ENCODE measurements at places on chromosomes 16 and 17.

GRCh38 chr16:25835126-25835525, 143.4 kb downstream of the HS3ST4 start:
- DNase-seq, result no peak

DNA sequence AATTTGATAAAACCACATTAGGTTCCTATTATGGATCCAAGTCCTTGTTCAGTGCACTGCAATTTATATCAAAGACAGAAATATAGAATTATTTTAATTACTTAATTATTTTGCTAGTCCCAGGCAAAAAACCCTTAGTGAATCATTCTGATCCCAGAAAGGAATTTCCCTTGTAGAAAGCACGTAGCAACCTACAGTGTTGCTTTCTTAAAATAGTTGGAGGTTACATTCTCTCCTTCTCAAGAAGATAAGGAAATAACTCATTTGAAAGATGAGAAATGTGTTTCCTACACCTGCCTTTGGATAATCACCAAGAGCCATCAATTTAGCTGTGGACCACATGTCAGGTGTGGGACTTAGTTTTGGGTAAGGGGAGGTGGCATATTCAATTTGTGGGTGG, 434.9 kb downstream of the SHISA9 start:
- DNase-seq, result no peak

GRCh38 chr17:46154151-46154816, 38.9 kb downstream of the KANSL1 start:
- DNase-seq, result no peak

GRCh38 chr17:17235212-17236174, 1.5 kb downstream of the FLCN start:
- no peak for DNase-seq

GRCh38 chr16:66004699-66005098, 361.8 kb upstream of the CDH5 start:
- no peak for DNase-seq

- no peak for DNase-seq
Observed at GRCh38 chr16:59907611-59908010, 1173.5 kb upstream of the GOT2 start.

GRCh38 chr16:49849037-49849753, 6.7 kb downstream of the ZNF423 start:
- no peak for DNase-seq

DNA sequence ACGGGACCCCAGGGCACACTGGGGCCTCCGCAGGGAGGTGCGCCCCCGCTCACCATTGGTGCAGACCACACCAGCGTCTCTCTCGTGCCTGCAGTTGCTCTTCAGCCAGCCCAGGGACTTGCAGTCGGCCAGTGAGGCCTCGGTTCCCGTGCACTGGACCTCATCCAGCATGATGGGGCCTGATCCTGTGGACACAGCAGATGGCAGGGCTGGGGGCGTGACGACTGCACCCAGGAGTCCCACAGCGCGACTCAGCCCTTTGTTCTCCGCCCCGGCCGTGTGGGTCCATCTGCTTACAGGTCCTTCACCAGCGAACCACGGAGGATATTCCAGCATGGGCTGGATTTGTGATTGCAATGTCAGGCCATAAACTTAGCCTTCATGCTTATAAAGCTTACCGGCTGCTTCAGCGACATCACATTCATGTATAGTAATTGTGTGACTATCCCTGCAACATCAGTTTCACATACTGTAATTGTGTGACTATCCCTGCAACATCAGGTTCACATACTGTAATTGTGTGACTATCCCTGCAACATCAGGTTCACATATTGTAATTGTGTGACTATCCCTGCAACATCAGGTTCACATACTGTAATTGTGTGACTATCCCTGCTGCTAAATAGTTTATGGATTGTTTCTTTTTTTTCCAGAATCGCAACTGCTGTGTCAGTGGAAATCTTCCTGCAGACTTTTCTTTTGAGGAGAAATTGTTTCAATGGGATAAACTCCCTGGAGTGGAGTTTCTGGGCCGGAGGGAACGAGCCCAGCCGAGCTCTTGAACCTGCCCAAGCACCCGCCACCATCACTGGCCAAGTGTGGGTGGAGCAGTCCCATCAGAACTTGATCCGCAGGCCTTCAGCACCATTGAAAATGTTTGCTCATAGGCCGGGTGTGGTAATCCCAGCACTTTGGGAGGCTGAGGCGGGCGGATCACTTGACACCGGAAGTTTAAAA, 4.8 kb downstream of the LGALS3BP start:
- DNase-seq, result no peak

DNA sequence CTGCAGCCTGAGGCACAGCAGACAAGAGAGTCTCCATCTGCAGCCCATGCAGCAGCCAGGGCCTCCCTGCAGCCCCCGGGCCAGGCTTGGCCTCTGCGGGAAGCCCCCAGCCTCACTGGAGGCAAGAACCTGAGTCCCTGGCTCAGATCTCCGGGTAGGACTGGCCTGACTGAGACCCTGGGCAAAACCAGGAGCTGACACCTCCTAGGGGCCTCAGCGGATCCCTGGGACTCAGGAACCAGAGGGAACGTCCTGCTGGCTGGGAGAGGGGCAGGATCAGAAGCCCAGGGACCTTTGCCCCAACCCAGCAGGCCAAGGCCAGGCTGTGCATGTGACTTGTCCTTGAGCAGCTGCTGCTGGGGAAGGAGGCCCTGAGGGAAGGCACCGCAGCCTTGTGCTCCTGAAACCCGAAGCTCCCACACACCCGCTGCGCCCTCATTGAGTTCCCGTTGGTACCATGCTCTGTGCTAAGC, 1.7 kb upstream of the PRSS21 start:
- no peak for DNase-seq

DNA sequence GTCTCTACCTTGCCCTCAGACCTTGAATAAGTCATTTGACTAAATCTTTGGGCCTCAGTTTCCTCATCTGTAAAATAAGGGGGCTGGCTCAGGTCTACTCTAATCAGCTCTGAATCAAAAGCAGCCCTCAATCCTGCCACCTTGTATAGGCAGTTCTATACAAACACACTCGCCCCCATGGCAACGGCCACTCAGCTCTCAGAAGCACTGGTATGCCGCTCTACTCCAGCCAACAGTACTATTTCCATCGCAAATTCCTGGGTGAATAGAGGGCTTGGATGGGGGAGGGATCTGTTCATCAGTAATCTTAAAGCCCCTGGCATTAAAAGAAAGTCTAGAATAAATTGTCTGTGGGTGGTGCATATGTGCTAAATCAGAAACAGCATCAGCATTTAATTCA, 21.2 kb upstream of the TAOK1 start:
- no peak for DNase-seq

- no peak for DNase-seq
Observed at GRCh38 chr17:8472663-8473062, 37.0 kb downstream of the NDEL1 start.

- DNase-seq, result no peak
Observed at GRCh38 chr17:79841369-79842135, 2.3 kb upstream of the CBX4 start.

- no peak for DNase-seq
Observed at GRCh38 chr17:66296289-66296725, 6.1 kb upstream of the PRKCA start.

DNA sequence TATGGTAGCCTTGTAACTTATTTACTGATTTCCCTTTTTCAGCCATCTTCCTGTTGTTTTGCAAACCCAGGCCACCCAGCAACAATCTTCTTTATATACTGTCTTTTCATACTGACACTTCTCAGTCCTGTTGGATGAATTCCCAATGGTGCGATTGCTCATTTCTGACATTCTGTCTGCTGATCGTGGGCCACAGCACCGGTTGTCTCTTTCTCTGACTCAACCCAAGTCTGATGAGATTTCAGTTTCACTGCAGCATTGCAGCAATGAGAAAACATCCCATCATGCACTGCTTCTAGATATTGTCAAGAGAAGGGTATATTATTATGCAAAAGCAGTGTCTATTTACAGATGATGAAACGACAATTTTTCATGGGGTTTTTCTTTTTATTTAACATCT, 349.2 kb upstream of the HSBP1 start:
- DNase-seq, result no peak

GRCh38 chr16:70457446-70458166, 3.2 kb downstream of the FCSK start:
- no peak for DNase-seq

GRCh38 chr17:20128036-20128667, 119.0 kb downstream of the SPECC1 start:
- DNase-seq, result no peak

DNA sequence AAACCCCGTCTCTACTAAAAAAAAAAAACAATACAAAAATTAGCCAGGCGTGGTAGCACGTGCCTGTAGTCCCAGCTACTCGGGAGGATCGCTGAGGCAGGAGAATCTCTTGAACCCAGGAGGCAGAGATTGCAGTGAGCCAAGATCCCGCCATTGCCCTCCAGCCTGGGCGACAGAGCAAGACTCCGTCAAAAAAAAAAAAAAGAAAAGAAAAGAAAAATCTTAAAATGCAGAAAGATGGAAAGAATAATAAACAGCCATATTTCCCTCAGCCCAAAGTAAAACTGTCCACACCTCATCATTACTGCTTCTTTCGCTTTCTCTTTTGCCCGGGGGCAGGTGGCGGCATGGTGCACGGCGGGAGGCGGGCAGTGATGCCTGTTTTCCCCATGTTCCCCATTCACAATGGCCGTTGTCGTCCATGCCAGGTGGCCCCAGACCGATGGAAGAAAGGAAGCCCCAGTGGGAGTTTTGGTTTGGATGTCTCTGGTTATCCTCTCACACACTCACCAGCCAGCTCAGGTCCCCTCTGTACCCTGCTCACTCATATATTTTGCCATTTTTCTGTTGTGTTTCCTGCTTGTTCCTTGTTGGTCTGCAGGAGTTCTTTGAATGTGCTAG, 37.0 kb upstream of the PEMT start:
- DNase-seq, result peak; percentile 9

DNA sequence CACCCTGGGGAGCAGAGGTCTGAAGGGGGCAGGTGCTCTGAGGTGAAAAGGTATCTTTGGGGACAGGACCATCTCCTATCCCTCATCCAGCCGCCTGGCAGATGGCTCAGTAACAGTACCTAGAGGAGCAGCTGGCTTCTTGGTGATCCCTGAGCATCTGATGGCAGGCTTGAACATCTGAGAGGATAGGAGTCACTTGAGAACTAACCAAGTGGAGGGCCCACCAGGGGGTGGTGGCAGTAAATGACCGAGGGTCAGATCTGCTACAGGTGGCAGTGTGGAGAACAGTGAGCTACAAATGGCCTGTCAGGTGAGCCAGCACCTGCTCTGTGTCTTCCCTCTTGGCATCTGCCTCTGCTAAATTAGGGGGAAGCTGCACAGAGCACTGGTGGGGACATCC, 13.8 kb downstream of the HROB start:
- no peak for DNase-seq

GRCh38 chr16:27539120-27539519, 10.6 kb downstream of the GTF3C1 start:
- DNase-seq, result no peak

GRCh38 chr17:2990396-2990795, 73.0 kb downstream of the OR1D5 start:
- no peak for DNase-seq

GRCh38 chr17:7414837-7415236, 5.3 kb upstream of the SPEM1 start:
- no peak for DNase-seq

- no peak for DNase-seq
Observed at GRCh38 chr17:74633326-74633725, 9.8 kb upstream of the CD300E start.

GRCh38 chr17:71760062-71760720, 360.6 kb upstream of the SOX9 start:
- DNase-seq, result no peak

DNA sequence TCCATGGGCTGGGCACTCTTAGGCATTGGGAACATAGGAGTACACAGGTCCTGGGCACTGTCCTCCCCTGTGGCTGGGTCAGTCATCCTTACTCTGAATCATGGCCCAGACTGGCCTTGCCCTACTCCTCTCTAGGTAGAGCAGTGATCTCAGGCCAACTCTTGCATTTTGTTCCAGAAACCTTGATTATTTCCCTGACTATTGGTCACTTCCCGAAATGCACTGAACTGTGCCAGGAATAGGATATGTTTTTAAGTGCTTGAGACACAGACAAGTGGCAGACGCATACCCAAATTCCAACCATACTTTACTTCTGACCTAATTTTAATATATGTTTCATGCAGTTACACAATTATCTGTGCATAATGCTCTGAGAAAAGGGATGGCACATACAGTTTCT, 10.3 kb downstream of the KRABD2 start:
- no peak for DNase-seq

DNA sequence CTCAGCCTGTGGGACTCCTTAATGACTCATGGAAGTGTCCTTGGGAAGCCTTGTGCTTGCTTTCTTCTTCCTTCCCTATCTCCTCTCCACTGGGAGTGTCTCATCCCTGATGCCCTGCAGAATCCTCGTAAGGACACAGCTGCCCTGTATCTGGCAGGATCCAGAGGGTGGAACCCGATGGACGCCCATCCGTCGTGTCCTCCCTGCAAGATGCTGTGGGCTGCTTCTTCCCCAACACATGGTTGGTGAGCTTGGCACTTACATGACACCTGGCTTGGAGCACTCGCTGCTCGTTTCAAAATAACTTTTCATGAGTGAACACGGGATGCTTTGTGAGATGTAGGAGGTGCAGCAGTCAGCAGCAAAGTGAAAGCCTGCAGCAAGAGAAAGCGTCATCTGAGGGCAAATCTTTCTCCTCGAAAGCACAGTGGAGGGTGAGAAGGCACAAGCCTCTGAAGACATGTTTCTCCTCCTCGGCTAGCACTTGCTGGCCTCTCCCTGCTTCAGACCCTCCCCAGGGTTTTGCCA, 3.3 kb downstream of the CCL15 start:
- DNase-seq, result no peak

DNA sequence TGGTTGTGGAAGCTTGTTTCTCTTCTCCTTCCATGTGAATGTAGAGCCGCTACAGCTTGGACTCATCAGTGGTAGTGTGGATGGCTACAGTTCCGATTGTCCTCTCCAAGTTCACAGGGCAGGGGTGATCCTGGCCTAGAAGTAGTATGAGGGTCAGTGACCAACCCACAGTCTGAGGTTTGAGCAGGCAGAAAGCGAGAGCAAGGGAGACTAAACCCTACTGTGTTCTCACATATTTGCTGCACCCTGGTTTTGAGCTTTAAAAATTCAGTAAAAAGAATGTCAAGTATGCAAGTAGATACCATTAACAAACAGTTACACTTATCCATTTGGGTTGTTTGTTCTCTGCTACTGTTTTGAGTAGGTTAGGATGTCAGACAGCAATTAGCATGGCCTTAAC, 148.9 kb downstream of the MRTFB start:
- DNase-seq, result no peak

DNA sequence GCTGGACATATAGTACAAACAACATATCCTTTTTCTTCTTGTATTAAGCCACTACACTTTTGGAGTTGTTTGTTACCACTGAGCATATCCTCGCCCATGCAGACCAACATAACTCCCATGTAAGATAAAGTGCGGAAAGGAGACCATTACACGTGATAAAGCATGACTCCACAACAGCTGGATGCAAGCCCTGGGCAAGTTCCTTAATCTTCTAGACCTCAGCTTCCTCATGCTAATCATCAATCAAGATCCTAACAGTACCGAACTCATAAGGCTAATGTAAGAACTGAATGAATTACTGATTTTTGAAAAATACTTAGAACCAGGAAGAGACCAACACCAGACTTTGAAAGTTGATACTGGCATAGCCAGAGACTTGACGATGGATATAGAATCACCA, 47.0 kb upstream of the GSG1L start:
- DNase-seq, result no peak

- DNase-seq, result no peak
Observed at GRCh38 chr16:74608944-74609343, 2.0 kb upstream of the GLG1 start.
